Left cardiac atrium (tissue), 4 donors: ENCODE measurements at places on chromosomes 13 and 19. TPM values are rescaled to one million over a fixed set of nuclear protein-coding genes. Genes with fewer than 3 reads are reported as not detected.

Gene NLRP8
- not detected for total RNA-seq

Gene CEACAM6
- not detected for total RNA-seq

GRCh38 chr13:101798437-101798836 is 346.0 kb downstream of the ITGBL1 start:
- no peak for DNase-seq

GRCh38 chr13:112131713-112132113 is 64.8 kb downstream of the SOX1 start:
- no peak for DNase-seq

Gene ZNF579
- total RNA-seq, result 10.8 TPM

GRCh38 chr13:47437406-47437805 is 540.6 kb upstream of the HTR2A start:
- no peak for DNase-seq

DNA sequence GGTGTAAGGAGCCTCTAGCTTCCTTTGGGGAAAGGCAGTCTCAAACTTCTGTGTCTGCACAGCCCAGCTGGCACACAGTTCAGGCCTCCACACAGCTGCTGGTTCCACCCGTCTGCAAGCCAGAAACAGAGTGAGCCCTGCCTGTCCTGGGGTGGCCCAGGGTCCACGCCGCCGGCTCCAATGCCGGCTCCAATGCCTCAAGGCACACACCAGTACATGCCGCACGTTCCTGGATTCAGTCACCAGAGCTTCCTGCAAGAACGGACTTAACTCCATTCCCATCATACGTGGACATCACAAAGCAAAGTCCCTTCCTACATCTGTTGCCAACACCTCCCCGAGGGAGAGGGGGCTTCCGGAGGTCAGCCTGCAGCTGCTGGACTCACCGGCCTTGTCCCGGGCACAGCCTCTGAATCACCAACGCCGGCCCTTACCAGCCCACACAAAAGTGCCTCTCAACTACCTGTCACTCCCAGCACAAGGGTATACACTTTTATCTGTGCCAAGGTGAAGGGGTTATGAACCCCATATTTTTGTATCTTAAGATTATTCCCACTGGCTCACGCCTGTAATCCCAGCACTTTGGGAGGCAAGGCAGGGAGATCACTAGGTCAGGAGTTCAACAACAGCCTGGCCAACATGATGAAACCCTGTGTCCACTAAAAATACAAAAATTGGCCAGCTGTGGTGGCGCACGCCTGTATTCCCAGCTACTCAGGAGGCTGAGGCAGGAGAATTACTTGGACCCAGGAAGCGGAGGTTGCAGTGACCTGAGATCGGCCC is 8.5 kb downstream of the SH3GL1 start:
- DNase-seq, result peak; percentile 76

DNA sequence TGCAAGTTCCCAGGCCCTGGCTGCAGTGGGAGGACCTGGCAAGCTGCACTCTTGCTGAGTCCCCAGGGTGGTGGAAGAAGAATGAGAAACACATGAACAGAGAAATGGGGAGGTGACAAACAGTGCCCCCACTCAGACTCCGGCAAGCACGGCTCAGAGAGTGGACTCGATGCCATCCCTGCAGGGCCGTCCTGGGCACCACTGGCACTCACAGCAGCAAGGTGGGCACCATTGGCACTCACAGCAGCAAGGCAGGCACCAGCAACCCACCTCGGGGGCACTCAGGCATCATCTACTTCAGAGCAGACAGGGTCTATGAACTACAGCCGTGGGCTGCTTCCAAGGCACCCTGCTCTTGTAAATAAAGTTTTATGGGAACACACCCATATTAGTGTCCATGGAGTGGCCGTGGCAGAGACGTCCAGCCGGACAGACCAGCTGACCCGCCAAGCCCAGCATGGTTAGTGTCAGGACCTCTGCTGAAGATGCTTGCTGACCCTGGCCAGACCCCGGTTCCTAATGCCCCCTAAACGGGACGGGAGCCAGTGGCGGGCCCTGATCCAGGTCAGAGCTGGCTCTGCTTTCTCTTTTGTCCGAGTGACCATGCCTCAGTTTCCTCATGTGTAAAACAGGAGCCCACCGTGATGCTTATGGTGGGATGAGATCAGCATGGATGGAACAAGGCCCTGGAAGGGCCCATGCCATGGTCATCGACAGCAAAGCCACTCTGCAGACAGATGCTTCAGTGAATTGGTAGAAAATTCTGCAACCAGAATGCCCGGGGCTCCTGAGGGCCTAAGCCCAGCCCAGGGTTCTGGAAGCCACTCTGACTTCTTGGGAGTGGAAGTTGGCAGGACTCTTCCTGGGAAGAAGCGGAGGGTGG is 2.1 kb upstream of the F10 start:
- peak; percentile 15 for DNase-seq

Gene NUFIP1
- total RNA-seq, result 3.0 TPM

GRCh38 chr13:42671502-42671901 is 97.5 kb downstream of the TNFSF11 start:
- DNase-seq, result no peak

Gene RCBTB1
- total RNA-seq, result 12.7 TPM

DNA sequence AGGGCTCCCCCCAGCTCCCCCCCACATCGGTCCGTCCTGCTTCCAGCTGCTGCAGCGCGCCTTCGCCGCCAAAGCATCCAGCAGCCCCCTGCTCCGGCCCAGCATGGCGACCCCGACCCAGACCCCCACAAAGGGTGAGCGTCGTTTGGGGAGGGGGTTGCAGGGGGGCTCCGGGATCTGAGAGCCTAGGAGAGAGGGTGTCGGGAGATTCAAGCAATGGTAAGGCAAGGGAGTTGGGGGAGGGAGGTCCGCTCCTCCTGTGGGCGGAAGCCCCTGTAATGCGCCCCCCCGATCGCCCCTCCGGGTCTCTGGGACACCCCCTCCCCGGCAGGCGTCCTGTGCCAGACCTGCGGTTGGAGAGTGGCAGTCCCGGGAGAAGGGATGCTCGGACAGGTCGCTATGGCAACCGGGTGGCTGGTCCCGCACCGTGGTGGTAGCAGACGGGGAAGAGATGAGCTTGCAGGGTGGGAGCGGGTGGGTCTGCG is at the start of gene FXYD7:
TSS of gene FXYD7 (plus strand) at position 25 of the 485 bp plus-strand sequence. CDS start at position 104, 79 bp downstream.
- DNase-seq, result no peak
